NCI-H524 treated with DMSO at 0.1 percent for 48 hours (cell line): ENCODE measurements at places on chromosomes 11 and 22.

GRCh38 chr22:27797520-27798391 lies 3.8 kb downstream of the MN1 start:
- DNase-seq = no peak

GRCh38 chr11:95688501-95689222 lies 100.9 kb downstream of the FAM76B start:
- no peak for DNase-seq

DNA sequence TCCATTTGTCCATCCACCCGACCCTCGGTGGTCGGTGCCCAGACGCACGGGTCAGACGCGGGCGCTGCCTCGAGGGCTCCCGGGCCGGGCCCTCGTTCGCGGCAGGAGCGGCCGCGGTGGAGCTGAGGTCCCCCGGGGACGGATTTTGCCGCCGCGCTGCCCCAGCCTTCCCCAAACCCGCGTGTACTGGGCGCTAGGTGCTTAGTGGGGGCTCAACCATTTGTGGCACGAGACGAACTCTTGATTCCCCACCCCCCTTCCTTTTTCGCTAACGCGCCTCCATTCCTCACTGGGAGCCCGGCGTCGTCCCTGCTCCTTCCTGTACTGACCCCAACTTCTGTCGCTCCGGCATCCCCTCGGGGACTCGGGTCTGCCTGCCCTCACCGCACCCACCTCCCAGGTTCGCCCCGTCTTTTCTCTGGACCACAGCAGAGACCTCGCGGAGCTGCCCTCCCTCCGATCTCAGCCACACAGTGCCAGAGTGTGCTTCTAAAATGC lies 789 bp upstream of the CBX7 start:
- no peak for DNase-seq

DNA sequence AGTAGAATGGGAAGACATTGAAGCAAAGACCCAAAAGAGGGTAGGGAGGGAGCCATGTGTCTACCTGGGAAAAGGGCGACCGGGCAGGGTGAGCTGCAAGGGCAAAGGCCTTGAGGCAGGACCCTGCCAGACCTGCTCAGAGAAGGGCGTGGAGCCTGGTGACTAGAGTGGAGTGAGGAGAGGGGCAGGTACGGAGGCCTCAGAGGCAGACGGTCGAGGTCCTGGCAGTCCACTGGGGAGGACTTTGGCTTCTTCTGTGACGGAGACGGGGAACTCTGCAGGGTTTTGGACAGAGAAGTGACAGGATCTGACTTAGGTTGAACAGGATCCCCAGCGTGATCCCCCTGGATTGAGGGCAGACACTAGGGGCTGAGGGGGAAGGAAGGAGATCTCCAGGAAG lies 12.9 kb downstream of the RIBC2 start:
- no peak for DNase-seq

DNA sequence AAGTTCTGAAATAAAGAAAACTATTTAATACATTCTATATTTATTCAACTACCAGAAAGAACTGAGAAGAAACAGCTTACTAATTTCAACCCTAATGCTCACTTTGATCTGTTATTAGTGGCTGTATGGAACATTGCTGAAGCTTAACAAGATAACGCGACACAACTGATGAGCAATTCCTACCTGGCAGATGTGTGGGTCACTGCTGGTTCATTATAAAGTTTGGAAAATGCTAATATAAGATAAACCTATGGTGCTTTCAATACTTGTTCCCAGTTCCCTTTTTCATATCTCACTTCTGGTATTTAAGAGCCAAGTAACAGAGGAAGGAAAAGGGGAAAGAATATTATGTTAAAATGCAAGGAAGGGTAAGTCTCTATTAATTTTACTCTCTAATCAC lies 10.5 kb downstream of the CTSC start:
- no peak for DNase-seq
